ENCODE measurements at places on chromosomes 12 and 14. TPM values are rescaled to one million over a fixed set of nuclear protein-coding genes. Genes with fewer than 3 reads are reported as not detected.

GRCh38 chr12:132205271-132206045 lies 61.2 kb downstream of the NOC4L start:
- DNase-seq, result no peak

DNA sequence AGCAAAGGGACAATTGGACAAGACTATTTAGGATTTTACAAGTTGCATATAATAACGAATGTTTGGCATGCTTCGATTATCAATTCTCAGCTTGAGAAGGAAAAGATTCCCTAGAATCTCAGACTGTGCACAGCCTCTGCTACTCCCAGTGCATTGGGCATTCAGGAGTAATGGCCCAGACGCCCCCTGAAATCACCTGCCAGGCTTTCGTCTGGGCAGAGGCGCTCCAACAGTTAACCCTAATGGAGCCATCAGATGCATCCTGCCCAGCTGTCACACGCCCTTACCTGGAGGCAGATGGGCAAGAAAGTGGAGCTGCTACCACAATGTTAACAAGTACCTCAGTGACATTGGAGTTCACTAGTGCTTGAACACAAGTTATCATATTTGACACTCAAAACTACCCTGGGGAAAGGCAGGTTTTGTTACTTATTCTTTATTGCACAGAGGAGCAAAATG lies 927 bp upstream of the LRP6 start:
- no peak for DNase-seq

GRCh38 chr12:32031109-32031508 lies 71.9 kb downstream of the RESF1 start:
- no peak for DNase-seq

The MYF6 gene
- not detected for total RNA-seq

The NPAS3 gene
- total RNA-seq, result not detected

The LAG3 gene
- 420 TPM for total RNA-seq
